ENCODE measurements at places on chromosomes 11 and 22.

DNA sequence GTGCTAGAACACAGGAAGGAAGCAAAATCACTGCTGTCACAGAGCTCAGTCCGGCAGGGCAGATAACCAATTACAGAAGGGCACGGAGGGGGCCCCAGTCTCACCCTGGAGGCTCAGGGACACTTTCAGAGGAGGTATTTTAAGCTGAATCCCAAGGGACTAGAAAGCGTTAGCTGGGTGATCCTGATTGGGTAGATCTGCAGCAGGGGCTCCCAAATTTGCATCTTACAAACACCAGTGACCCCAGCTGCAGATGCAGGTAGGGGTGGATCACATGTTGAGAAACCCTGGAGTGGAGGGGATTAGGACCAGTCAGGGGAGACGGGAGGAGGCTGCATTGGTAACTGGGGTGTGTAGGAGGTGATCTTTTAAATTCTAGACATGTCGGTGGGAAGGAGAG is 91.4 kb downstream of the CSNK2A3 start:
- DNase-seq = no peak

- DNase-seq = no peak
Observed at GRCh38 chr11:79025097-79025496, 415.7 kb downstream of the TENM4 start.

DNA sequence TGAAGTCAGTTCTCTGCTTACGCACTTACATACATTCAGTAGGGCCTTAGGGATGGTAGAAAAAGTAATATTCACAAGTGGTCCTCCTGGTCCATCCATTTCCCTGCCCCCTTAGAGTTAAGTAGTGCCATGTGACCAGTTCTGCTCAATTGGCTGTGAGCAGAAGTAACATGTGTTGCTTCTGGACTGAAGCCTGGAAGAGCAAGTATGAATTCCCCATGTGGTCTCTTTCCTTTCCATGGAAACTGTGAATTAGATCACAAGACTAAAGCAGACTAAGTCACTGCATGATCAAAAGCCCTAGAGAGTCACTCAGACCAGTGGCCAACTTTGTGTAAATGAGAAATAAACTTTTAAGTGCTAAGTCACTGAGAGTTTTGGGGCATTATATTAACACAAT is 341.7 kb upstream of the CADM1 start:
- no peak for DNase-seq

DNA sequence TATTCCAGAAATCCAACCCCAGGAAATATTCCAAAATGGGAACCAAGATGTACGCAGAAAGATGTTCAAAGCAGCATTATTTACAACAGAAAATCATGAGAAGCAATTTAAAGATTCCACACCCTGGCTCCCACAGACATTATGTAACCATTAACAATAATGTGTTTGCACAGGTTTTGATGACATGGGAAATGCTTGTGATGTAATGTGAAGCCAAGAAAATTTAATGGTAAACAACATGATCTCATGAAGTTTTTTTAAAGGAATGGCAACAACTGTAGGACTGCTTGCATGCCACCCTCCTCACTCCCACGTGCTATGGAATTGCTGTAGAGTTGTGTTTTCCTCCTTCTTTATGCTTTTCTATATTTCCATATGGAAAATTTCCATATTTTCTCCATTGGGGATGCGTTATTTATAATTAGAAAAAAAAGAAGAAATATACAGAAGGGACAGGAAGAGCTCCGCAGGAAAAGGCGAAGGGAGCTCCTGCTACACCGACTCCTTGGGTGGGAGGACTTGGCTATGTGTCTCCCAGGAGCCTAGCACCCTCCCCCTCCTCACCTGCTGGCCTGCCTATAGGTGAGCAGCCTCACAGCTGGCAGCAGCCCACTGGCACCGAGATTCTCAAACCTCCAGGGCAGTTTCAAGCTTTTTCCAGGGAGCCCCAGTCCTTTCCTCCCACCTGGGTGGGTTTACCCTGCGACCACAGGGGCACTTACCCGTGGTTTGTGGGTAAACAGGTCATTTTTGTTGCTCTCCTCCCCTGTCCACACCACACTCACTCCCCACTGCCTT is 20.9 kb downstream of the LRFN4 start:
- DNase-seq = no peak

- DNase-seq = no peak
Observed at GRCh38 chr11:91489989-91490388, 734.6 kb upstream of the FAT3 start.

- no peak for DNase-seq
Observed at GRCh38 chr22:42360348-42360747, 71.9 kb downstream of the NFAM1 start.

DNA sequence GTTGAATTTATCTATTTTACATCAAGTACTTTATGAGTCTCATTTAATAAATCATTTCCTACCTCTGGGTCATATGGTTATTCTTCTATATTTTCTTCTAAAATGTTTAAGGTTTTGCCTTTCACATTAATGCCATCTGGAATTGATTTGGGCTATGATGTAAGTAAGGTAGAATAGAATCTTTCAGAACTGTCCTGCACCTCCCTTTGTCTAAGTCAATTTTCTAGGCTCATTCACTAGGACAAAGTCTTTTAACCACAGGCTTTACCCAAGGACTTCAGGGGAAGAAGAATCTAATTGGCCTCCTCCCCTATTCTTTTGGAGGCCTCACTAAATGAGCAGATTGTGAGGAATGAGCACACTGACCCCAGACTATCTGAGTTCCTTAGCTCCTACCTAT is 146.0 kb downstream of the BBOX1 start:
- no peak for DNase-seq

DNA sequence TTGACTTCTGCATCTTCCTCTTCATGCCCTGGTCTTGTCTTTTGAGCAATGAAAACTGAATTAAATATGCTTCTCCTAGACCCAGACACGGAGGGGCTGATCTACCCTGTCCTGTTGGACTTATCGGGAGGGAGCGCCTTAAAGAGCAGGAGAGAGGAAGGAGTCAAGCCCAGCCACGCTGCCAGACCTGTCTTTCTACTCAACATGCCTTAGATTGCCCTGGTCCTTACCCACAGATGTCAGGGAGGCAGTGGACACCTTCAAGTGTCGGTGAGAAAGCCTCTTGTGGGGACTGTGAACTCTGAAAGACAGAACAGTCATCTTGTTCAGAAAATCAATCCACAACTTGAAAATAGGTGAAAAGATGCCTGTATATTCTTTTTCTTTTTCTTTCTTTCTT is 61.8 kb downstream of the IRAG1 start:
- no peak for DNase-seq

GRCh38 chr11:108154591-108154990 is 33.2 kb downstream of the ACAT1 start:
- DNase-seq = no peak

GRCh38 chr22:40855979-40856512 is 393 bp downstream of the ST13 start:
- DNase-seq = no peak

- DNase-seq = peak; percentile 5
Observed at GRCh38 chr11:34890812-34891211, 25.4 kb downstream of the APIP start.

GRCh38 chr22:31692186-31692886 is 30.3 kb upstream of the PISD start:
- no peak for DNase-seq

DNA sequence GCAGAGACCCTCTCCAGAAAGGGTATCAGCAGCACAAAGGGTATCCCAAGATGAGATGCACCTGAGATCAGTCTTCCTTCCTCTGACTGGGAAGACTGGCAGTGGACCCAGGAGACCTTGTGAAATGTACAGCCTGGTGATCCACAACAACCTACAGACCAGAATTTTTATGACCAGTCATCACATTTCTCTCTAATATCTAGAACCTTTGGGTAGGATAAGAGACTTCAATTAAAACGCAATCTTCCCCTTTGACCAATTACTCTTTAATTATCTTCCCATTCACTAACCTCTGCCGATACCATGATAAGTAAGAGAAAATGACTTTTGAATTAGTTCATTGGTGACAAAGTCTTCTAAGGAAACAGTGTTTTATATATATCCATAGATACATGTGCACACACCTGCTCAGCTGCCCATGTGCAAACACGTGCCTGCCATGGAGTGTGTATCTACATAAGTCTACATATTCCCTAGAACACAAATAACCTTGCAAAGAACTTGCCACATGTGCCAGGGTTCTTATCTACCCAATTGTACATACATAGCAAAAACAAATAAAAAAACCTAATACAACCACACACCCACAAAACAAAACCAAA is 44.2 kb upstream of the SLC5A1 start:
- DNase-seq = no peak
